Stimulated activated CD4-positive, alpha-beta T cell treated with anti-CD3 and anti-CD28 coated beads, Interleukin-2, amount 100 ng/mL, for 48 hours (primary cell): ENCODE measurements at places on chromosomes 12 and 14.

- DNase-seq = no peak
Observed at GRCh38 chr12:9943240-9943639, 11.1 kb upstream of the CLEC2A start.

DNA sequence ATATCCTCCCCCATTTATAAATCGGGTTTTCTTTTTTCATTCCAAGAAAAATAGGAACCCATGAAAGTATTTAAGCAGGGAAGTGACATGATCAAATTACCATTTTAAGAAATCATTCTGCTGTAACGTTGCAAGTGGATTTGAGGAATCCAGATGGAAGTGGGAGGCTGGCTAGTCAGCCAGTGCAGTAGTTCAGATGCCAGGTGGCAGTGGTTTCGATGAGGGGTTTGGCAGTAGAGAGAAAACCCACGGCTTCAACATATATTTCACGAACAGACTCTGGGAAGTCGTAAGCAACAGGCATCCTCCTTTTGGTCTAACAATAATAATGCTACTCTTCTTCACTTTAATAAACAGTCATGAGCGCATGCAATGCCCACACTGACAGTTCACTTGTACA, 25.0 kb downstream of the PDZRN4 start:
- no peak for DNase-seq

GRCh38 chr12:53532021-53532420, 24.7 kb upstream of the NPFF start:
- no peak for DNase-seq

GRCh38 chr14:90903101-90903500, 86.9 kb upstream of the TTC7B start:
- DNase-seq = peak; percentile 50

DNA sequence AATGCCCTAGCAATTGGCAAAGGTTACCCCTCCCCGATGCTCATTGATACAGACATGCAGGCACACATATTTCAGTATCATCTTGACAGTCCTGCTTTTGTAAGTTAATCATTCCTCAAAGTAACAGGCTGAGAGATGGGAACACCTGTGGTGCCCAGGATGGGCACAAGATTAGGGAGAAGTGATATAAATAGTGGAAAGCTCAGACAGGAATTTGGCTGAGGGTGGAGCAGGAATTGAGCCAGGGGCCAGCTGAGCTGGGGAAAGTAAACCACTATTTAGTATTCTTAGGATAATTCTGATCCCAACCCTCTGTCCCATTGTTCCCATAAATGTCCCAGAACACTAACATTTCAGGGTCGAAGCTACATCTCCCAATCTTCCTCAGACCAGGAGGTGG, 38.3 kb downstream of the DAO start:
- DNase-seq = no peak

GRCh38 chr14:67943947-67944346, 124.4 kb downstream of the RAD51B start:
- peak; percentile 55 for DNase-seq

- DNase-seq = no peak
Observed at GRCh38 chr14:71588576-71589215, 343.5 kb upstream of the RGS6 start.

DNA sequence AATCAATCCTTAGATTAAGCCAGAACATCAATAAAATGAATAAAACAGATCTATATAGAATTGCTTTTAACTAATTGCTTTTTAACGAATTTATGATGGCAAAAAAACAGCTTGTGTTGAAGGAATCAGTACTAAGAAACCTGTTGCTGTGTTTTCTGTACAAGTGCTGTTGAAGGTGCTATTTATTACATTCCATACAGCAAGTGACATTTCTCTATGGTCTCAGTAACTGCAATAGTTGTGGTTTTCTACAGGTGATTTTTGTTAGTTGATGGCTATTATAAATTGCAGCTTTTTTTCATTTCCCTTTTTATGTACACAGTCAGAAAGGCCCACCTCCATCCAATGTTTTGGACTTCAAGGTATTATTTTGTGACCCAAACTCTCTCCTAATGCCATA, 56.6 kb downstream of the SLC2A13 start:
- no peak for DNase-seq

GRCh38 chr14:97029800-97030199, 232.6 kb downstream of the VRK1 start:
- no peak for DNase-seq

DNA sequence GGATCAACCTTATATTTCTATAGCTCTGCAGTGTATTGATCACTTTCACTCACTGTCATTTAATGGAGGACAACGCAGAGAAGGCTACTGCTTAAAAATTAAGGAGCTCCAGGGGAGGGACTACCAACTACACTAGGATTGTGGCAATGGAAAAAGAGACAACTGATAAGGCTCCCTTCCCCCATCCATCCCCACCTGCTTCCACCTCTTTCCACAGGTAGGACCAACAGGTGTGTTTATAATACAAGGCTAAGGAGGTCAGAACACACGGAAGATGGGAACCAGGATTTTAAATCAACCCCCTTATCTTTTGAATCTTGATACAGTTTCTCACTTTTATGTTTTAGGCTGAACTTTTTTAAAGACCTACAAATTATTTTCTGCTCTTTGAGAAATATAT, 90.8 kb downstream of the STAB2 start:
- no peak for DNase-seq

DNA sequence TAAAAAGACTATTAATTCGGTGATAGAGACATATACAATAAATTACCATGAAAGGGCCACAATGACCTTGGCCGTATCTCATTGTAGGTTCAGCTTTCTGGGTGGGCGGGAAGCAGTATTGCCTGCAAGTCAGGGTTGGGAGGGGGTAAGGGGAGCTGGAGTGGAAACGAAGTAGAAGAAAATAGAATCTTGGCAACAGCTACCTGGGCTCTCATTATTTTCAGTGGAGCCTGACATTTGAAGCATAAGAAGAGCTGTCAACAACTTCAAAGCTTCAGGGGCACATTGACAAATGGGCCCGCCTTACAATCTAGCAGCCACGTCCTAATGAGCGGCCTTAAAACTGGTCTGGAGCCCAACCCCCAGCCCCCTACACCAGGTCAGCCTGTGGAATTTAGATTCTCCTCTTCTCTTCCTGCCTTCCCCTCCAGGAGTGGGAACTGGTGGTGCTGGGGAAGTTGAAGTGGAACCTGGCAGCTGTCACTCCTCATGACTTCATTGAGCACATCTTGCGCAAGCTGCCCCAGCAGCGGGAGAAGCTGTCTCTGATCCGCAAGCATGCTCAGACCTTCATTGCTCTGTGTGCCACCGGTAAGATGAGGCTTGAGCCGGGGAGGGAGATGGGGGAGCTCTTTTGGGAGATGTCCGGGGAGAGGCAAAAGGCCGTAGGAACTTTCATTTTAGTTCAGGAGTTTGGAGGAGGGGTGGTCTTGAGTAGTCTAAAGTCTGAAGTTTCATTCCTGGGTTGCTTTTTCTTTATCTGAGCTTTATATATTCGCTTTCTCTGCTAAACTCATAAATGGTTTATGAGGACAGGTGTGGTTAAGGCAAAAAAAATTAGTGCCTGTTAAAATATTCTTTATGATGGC, 5.0 kb downstream of the CCND2 start:
- no peak for DNase-seq

DNA sequence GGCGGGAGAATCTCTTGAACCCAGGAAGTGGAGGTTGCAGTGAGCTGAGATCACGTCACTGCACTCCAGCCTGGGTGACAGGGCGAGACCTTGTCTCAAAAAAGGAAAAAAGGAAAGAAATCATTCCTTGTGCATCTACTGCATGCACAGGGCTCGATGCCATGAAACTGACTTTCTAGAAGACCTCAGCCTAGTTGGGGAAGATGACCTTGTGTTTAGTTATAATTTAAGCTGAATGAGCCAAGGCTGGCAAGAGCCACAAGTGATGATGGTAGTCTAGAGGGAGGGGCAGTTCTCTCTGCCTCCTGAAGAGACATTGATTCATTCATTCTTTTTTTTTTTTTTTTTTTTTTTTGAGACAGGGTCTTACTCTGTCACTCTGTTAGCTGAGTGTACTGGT, 24.2 kb downstream of the ACACB start:
- DNase-seq = no peak

- DNase-seq = no peak
Observed at GRCh38 chr12:15706010-15706676, 83.0 kb downstream of the EPS8 start.

GRCh38 chr12:9227950-9228349, 19.8 kb upstream of the PZP start:
- DNase-seq = no peak

DNA sequence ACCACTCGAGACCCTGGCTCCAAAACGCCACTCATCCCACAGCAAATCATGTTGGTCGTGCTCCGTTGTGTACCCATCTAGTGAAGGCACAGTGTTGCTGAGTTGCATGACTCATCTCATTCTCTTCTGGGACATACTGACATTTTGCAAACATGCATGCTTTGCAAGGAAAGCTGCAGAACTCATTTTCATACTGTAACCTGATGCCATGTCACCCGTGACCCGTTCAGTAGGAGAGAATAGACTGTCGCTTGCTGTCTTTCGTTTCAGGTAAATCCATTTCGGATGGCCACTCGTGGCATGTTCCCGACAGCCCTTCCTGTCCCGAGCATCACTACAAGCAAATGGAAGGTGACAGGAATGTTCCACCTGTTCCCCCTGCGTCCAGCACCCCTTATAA, 78.2 kb downstream of the ESR2 start:
- no peak for DNase-seq

DNA sequence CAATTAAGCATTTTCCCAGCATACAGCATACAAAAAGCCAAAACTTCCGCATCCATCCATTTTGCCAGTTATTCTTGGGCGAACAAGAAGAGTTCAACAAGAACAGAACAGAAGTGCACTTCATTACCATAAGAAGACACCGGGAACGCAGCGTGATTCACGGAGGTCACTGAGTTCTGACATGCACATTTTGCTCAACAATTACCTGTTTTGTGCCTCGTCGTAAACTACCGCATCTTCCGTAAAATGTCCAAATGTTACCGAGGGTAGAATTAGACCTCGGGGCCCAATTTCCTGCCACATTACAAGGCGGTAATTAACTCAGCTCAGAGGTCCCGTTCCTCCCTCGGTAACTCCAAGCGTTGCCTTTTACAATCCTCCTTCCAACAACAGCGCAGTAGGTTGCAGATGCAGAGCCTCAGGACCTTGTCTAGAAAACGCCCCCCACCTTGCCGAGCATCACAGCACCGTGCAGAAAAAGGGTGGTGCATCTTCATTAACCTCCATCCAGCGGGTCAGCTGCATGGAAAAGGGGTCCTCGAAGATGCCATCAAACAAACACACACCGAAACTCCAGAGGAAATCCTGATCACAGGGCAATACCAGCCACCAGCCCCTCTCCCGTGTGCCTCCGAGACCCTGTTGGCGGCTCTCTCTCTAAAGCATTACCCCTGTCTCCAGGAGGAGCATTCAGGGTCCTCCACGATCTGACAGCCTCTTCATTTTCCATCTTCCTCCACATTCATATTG, 125.2 kb downstream of the BCL11B start:
- no peak for DNase-seq
